Suppressor macrophage treated with lipopolysaccharide for 4 hours (primary cell): ENCODE measurements at places on chromosomes 11 and 22.
A peak's percentile ranks its signal among the peaks of the same experiment; 100 is the strongest.

GRCh38 chr11:112118176-112118575 is 31.5 kb downstream of the SDHD start:
- DNase-seq = no peak

DNA sequence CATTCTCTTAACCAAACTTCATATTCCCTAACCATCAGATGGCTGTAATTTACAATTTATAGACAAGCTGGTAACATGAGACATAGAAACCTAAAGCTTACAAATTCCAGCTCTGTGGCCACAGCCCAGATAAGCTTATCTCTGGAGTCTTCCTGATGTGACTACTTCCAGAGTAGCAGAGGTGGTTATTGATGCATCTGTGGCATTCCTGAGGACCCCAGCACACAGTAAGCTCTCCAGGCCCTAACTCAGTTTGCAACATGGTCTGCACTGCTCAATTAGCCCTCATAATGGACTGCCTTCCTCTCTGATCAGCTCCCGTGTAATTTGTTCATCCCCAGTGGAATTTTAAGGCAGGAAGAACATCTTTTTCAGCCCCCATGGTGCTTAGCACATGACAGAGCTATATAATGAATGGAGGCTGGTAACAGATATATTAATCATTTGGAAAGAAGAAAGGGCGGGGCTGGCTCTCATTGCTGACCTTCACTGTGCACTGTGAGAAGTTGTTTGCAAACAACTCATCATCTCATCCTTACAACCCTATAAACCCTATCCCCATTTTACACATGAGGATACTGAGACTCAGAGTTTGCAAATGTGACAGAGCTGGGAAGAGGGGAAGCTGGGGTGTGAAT is 30.1 kb upstream of the KCNJ11 start:
- DNase-seq = no peak

DNA sequence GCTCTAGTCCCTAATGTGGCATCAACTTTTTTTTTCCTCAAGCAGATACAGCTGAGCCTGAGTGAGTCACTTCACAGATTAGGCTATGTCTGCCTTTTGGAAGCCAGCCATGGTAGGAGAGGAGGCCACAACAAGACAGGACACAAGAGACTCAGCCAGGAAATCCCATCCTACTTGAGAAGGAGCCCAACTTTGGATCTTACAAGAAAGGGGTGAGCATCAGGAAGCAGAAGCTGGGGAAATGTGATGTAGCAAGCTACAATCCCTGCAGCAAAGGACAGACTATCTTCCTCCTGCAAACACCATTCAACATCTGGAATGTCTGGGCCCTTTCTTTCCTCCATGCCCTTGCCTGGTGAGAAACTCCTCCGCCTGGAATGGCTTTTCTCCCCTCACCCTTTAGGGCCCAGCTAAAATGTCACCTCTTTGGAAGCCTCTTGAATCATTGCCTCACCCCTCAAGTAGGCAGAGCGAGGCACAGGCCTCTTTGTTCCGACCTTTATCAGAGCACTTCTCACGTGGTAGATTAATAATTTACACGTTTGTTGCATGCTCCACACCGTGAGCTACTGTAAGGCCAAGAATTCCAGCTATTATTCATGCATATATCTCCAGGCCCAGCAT is 156.4 kb upstream of the PITPNB start:
- no peak for DNase-seq

DNA sequence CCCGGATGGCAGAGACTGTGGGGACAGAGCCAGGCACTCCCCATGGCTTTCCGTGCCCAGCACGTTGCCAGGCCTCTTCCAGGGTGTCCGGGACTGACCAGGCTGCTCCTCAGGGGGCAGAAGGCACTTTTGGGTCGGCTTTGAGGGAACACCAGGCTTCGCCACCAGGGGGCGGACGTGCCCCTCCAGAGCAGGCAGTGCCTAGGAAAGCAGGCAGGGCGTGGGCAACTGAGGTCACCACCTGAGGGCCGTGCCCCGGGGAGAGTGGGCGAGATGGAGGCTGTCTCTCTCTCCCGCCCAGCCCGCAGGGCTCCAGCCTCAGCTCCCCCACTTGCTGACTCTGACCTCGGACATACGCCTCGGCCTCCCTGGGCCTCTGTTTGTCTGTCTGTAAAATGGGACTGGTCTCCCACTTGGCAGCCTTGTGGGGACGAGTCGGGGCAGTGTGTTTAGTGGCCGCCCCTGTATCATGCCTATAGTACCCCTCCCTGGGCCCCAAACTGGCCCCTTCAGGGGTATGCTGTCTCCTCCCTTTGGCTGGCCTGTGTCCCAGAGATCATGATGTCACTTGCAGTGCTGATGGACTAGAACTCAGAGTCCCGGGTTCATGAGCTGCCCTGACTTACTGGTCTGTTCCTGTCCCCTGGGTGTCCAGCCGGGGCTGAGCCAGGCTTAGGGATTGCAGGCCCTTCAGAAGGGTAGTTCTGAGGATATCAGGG is 4.4 kb upstream of the PRR5 start:
- DNase-seq = peak; percentile 85

DNA sequence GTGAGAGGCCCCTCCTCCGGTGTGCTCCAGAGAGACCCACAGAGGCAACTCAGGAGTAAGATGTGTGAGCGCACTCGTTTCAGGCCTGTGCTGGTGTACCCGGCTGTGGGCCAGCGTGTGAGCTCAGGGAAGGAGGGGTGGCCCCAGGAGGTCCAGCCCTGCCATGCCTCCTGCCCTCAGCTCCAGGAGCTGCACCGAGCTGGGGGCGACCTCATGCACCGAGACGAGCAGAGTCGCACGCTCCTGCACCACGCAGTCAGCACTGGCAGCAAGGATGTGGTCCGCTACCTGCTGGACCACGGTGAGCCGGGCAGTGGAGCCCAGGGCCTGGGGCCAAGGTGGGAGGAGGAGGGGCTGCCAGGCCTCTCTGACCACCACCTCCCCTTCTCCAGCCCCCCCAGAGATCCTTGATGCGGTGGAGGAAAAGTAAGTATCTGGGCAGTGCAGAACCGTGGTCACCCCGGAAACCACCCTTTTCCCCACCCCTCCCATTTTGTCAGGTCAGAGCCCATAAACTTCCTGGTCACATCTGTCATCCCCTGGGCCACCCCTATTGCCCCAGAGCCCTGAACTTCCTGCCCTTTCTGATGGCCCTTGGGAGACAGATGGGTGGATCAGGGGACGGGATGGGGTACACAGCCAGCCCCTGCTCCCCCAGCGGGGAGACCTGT is 2.5 kb upstream of the MDK start:
- no peak for DNase-seq

DNA sequence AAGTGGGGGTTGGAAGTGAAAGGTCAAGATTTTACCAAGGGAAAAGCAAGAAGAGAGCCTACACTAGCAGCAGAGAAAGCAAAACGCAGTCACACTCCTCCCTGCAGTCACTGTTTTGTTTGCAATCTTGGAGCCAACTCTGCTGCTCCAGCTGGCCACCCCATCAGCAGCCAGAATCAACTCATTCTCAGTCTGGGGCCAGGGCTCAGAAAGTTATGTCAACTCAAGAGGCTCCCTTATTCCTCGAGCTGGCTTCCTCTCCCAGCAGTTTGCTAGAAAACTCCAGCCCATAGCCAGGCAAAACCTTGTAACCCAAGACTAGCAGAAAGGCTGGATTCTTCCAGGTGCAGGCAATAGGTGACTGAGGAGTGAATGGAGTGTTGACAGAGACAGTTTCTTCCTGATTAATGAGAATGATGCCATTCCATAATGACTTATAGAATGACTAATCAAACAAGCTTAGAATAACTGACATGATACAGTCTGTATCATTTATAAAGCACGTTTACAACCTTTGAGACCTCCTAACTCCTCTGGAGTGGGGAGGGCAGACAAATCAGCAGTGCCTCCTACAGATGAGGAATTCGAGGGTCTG is 53.4 kb downstream of the P4HA3 start:
- no peak for DNase-seq

- DNase-seq = no peak
Observed at GRCh38 chr11:127862406-127862805, 725.0 kb downstream of the ETS1 start.

DNA sequence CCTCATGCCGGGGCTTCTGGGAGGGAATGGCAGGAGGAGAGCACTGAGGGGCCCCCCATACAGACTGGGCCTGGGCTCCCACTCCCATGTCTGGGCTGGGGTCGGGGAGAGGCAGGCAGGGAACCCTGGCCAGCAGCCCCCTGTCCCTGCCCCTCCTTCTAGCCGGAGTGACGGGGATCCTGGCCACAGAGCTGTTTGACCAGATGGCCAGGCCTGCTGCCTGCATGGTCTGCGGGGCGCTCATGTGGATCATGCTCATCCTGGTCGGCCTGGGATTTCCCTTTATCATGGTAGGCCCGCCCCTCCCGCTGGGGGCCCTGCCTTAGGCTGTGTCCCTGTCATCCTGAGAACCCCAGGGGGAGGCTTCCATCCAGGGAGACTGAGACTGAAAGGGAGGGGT is 10.0 kb upstream of the MIF start:
- DNase-seq = no peak

DNA sequence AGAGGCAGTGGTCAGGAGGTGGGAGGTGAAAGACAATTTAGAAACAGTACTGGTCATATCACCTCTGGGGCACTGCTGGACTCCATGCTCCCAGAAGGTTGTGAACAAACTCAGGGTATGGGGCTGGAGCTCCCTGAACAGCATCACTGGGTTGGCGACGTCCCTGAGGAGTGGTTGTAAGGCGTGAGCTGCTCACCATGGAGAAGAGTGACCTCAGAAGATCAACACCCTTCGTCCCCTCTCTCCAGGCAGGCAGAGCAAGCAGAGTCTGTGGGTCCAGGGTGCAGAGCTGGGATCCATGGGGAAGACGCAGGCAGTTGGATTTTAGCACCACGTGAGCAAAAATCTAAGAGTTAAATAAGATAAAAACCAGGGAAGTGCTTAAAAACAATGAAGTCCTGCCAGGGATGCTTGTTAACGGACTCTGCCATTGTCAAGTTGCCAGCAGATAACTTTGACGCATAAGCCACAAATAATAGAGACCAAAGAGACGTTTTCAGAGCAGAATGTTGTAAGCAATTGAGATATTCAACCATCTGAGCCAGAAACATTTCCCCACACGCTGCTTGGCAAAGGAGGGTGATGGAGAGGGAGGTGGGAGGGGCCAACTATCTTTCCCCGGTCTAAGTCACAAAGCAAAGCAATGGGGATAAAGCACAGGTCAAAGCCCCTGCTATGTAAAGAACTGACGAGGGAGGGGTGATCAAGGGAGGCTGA is 13.6 kb downstream of the PNPLA5 start:
- no peak for DNase-seq

- DNase-seq = no peak
Observed at GRCh38 chr11:104813532-104813931, 84.7 kb downstream of the CASP12 start.

DNA sequence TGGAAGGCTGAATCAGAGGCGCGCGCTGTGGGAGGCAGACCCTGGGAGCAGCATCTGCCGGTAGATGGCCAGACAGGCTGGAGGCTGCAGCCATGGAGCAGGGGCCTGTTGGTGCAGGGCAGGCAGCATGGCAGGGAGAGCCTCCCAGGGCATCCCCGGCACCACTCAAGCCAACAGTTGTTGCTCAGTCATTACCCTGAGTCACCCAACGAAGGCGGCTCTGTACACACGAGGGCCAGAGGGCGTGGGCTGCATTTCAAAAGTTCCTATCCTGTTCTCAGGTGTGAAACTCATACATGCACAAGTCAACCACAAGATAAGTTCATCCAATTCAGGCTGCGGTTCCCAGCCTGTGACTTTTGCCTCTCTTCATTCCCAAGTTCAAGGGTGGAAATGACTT is 2.6 kb downstream of the ANO1 start:
- DNase-seq = no peak

- peak; percentile 21 for DNase-seq
Observed at GRCh38 chr11:129766898-129767604, 48.6 kb upstream of the TMEM45B start.

GRCh38 chr11:133347988-133348387 is 184.3 kb downstream of the OPCML start:
- DNase-seq = no peak

DNA sequence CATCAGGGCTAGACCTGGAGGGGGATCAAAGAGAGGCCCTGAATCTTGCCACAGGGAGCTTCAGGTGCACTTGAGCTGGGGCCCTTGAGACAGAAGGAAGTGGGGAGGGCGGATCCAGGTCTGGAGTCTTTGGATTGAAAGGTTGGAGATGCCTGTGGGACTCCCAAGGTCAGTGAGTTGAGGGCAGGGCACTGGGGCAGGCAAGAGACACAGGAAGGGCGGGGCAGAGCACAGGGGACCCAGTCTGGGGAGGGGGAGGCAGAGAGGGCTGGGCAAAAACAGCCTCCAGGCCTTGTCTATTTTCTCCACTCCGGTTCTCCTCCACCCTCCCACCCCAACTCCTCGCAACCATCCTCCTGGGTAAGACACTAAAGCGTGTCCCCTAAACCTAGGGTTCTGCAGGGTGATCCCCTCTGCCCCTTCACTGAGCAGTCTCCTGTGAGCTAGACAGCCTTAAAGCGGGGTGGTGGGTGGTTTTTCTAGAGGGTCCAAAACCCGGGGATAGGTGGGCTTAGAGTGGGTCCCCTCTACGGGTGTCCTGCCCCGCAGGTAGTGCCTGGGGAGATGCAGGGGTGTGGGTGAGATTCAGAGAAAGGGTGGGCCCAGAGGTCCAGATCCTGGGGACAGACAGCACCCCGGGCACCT is 38.6 kb upstream of the CELSR1 start:
- DNase-seq = no peak

DNA sequence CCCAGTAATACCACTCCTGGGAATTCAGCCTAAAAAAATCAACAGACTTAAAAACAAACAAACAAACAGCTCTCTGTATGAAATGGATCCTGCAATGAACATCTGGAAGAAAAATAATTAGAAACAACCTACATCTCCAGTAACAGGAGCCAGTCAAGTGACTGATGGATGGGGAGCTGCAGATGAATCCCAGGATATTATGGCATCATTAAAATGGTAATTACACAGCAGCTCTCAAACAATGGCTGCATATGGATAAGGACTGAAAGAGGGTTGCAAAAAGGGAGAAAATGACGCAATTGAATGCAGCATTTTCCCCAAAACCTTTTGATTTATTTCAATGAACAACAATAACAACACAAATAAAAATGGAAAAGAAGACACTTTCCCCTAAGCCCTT is 4.1 kb downstream of the NPTXR start:
- DNase-seq = no peak

DNA sequence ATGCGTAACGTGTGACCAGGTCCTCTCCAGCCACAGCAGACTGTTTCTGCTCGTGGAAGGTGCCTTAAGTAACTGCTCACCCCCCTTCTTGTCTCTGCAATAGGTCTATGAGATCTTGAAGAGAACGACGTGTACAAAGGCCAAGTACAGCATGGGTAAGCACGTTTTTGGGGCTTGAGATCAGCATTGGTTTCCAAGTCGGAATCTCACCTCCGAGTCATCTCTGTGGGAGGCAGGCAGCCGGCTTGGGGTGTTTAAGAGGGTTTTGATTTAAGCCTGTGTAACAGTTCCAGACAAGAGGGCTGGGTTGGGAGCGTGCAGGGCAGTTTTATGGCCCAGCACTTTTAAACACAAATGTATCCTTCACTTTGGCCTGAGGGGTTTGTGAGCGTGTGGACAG is 30.1 kb downstream of the ANO1 start:
- no peak for DNase-seq

GRCh38 chr11:127931803-127932202 is 655.6 kb downstream of the ETS1 start:
- DNase-seq = no peak

GRCh38 chr11:57471496-57471895 is 11.2 kb downstream of the RTN4RL2 start:
- no peak for DNase-seq

- DNase-seq = no peak
Observed at GRCh38 chr22:46023558-46023981, 46.6 kb upstream of the WNT7B start.
